ENCODE measurements at places on chromosomes 7 and 10.

- no peak for DNase-seq
Measured at GRCh38 chr10:8037199-8037801, 17.2 kb upstream of the GATA3 start.

DNA sequence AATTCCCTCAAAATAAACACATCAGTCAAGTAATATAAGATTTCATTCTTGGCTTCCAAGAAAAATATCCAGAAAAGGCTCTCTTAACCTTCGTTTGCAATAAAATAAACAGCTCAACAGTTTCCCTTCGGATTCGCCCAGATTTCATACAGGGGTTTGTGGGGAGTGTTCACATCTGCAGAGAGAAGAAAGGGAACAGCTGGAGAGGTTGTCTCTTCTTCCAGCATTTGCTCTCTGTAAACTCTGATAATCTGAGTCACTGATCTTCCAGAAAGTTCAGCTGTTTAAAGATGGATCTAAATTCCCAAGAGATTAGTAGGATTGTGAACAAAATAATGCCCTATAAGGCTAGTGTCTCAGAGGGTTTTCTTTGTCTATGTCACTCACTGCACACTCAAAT, 277.9 kb downstream of the HPSE2 start:
- no peak for DNase-seq

GRCh38 chr7:33418251-33418701, 288.9 kb downstream of the BBS9 start:
- DNase-seq, result no peak

- no peak for DNase-seq
Measured at GRCh38 chr10:108862676-108863350, 1060.5 kb downstream of the XPNPEP1 start.

DNA sequence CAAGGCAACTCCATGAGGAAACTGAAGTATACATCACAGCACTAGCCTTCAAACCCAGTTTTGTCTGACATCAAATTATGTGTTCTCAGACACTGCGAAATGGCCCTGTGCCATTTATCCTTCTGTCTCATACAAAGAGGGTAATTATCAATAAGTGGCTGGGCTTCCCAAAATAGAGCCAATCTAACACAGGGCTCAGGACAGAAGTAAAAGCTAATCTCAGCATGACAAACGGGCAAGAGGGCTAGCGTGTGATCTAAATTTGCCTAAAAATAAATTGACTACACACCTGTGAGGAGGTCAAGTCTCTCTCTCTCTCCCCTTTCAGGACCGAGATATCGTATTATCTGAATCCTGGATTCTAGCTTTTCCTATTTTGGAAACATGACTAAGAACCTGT, 67.2 kb downstream of the DGKB start:
- no peak for DNase-seq
